ENCODE measurements at places on chromosomes 12 and 14. TPM values are rescaled to one million over a fixed set of nuclear protein-coding genes. Genes with fewer than 3 reads are reported as not detected.

NUDT14 gene
- 18.0 TPM for total RNA-seq

CLEC14A gene
- not detected for total RNA-seq

ANG gene
- 9.2 TPM for total RNA-seq

MYH6 gene
- not detected for total RNA-seq

SLC39A5 gene
- total RNA-seq = not detected
